ENCODE measurements at places on chromosomes 2 and 18.

DNA sequence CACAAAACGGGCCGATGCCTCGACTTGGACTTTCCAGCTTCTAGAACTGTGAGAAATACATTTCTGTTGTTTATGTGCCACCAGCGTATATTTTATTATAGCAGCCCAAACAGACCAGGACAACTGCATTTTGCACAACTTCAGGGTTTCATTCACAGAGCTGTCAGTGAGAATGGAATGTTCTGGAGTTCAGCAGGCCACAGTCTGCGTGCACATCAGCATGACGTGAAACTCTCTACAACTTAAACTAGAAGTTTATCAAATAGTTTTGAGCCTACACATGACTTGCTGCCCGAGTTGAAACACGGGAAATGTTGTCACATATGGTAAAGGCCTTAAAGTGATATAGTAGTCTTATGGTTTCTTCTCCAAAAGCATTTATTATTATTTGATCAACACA is 3.9 kb upstream of the TRIB2 start:
- no peak for DNase-seq

- DNase-seq: no peak
Observed at GRCh38 chr2:218438596-218438995, 19.7 kb downstream of the VIL1 start.

DNA sequence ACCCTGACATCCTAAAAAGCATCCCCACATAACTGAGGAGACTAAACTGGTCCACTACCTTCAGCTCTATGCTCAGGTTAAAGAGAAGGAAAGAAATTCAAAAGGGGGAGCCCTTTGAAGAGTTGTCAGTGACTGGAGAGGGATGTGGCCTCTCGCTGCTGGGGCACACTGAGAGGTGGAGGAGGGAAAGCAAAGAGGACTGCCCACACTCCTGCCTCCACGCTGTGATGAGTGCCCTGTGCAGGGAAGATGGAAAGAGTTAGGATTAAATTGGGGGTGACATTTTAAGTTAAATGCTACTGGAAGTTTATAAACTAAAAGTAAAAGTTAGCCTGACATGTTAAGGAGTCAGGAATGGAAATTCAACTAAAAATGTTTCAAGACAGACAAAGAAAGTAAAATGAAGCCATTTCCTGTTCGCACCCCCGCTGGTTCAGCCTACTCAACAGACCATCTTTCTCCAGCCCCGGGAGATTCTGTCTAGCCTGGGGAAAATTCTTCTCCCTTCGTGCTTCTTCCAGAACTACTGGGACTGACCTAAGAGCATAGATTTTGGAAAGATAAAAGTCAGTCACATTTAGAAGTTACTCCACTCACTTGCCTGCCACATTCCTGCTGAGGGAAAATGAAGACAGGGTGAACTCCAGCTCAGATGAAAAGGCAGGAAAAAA is 17.8 kb upstream of the INO80C start:
- no peak for DNase-seq

- DNase-seq: no peak
Observed at GRCh38 chr18:46891742-46892214, 25.5 kb downstream of the PIAS2 start.

GRCh38 chr2:241111440-241111805 is 9.3 kb upstream of the MTERF4 start:
- no peak for DNase-seq

DNA sequence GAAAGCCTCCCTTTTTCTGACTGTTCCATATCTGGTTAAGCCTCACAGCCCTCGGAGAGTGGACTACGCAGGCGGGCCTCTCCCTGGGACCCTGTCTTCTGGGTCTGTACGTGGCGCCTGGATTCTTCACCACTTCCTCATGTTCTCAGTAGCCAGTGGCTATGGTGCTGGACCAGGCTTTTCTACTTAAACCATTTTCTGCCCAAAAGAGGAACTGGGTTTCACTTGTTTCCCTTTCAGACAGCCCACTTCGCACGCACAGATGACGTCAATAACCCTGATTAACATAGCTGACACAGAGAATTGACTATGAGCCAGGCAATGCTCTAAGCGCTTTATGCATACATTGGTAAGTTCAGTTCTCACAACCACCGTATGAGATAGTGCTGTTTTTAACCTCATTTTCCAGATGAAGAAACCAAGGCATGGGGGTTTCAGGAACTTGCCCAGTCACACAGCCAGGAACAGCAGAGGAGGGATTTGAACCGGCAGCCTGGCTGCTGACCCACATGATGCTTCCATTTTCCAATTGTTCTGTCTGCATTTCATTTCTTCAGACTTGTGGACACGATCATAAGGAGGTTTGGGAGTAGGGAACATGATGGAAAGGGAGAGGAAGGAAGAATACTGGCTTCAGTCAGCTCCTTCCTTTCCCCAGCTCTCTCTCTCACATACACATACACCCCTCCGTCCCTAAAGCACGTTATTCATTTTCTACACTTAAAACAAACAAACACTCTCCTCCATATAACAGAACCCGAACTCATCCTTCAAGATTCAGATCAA is 41.7 kb downstream of the MYOM1 start:
- DNase-seq: no peak

GRCh38 chr2:172845028-172845630 is 109.5 kb downstream of the RAPGEF4 start:
- no peak for DNase-seq

GRCh38 chr2:71856773-71857525 is 290.7 kb downstream of the CYP26B1 start:
- no peak for DNase-seq

DNA sequence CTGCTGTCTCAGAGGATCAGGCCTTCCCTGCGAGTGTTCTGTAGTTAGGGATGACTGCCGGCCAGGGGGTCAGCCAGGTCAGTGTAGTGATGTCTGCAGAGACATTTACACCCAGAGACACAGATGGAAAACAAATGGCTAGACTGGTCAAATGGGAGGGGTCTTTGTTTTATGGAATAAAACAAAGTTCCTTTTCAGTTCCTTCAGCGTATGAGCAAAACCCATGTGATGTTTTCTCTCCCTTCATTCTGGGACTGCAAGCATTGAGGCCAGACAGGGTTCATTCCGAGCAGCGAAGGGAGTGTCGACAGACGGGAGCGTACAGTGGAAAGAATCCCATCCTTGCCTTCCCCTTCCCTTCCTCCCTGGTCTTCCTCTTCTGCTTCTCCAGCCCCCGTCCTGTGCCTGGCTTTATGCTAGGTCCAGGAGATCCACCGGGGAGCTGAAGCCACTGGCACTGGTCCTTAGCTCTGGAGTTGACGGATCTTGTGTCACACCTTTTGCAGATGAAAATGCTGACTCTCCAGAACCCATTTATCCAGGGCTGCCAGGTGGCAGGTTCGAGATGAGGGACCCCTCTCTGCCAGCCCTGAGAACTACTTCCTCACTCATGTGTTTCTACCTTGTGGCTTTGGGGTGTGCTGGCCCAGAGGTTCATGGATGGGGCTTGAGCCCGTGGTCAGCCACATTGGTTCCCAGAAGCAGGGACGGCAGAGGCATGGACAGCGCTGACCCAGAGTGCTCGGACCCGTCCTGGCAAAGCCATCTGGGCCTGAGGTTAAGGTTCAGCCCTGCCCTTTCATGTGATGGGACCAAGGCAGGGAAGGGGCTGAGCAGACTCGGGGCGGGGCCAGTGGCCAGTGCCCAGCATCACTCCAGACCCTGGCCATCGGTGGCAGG is 24.2 kb downstream of the ITGB1BP1 start:
- no peak for DNase-seq

DNA sequence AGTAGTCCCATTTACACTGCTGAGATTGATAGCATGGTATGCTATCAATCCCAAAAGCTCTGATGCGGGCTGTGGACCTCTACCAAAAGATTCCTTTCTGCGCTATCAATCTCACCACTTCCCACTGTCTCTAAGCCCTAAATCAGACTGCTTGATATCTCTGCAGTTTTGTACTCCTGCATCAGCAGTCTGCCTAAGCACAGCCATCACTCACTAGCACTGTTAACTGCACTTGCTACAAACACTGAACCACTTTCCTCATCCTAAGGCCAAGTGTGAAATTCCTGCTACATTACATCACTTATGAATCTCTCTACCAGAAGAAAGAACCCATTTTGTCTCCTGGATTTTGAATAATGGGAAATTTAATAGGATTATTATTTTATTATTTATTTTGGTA is 237.0 kb downstream of the HNMT start:
- DNase-seq: peak; percentile 29

- DNase-seq: no peak
Observed at GRCh38 chr2:148528356-148529064, 116.0 kb upstream of the EPC2 start.

- DNase-seq: no peak
Observed at GRCh38 chr18:24195296-24196053, 56.6 kb downstream of the CABYR start.

- DNase-seq: no peak
Observed at GRCh38 chr2:29061616-29062015, 12.7 kb downstream of the PCARE start.

DNA sequence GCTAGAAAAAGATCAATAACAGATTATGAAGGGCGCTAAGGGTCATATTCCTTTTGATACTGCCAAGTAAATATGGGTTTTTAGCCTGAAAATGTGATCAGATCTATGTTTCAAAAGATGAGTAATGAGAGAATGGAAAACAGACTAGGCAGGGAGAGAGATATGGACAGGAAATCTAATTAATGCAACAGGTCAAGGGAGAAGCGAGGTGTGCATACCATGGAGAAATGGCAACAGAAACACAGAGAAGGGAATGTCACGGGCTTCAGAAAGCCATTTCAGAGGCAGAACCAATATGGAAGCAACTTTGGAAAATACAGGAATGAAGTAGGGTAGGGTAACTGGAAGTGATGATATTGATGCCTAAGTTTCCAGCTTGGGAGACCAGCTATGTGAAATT is 69.3 kb downstream of the SIGLEC15 start:
- DNase-seq: no peak

- DNase-seq: peak; percentile 59
Observed at GRCh38 chr2:138373993-138374408, 127.6 kb upstream of the SPOPL start.

- peak; percentile 9 for DNase-seq
Observed at GRCh38 chr2:149566652-149567051, 20.9 kb downstream of the MMADHC start.

DNA sequence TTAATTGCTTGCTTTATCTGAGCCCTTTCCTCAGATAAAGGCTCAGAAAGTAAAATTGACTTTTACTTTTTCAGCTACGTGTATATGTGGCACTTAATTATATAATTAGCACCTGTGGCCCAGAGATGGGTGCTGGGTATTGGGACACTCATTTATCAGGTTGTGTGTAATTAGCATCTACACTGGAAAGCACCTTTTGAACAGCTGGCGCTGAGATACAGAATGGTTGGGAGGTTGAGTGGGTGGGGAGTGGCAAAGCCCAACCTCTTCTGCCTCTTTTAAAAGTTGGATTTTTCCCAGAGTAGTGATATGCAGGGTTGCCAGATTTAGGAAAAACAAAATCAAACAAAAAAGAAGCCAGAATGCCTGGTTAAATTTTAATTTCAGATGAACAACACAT is 23.9 kb downstream of the SPTBN1 start:
- DNase-seq: no peak

DNA sequence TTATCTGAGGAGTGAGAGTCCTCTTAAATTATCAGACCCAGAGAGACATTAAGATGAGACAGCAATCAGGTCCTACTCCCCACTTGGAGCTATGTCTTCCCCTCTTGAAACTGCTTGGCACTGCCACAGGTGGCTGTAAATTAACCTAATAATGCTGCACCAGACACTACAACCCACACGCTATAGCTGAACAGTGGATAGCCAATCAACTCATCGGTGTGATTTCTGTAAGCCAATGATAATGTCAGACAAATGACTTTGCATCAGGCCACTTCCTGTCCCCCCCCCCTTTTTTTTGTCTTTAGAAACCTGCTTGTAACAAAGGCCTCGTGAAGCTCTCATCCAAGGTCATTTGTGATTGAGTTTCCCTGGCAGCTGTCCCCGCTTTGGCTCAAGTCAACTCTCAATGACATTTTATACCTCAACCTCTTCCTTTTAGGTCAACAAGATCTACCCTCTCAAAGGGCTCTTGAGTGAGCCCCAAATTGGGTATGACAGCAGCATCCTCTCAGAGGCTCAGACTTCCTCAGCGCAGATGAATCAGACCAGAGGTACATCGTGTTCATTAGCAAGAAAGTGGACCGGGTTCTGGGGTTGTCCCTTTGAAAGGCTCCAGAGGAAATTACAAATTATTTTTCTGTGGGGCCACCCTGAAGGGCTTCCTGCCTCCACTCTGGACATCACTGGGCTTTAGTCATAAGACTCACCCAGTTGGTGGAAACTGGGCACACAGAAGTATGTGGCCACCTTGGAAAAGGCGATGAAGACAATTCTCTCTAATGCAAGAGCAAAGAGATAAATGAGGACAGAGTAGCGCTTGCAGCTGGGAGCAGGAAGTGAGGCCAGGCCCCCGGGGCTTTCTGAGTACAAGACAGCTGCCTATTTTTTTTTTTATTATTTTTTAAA is 73.6 kb downstream of the COPS8 start:
- peak; percentile 91 for DNase-seq

DNA sequence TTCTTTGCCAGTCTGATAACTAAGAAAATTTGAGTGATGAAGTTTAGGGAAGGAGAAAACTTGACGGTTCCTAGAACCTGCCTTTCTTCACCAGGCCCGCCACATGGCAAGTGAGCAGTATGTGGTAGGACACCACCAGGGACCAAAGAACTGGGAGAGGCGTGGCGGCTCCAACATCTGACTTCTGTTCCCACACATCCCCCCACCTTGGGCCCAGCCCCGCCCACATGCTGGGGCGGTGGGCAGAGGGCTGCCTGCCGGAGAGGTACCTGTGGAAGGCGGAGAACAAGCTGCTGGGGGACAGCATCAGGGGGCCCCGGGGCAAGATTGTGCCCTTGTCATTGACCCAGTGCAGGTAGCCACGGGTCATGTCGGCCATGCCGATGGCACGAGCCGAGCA is 75.0 kb downstream of the EMILIN2 start:
- DNase-seq: no peak

DNA sequence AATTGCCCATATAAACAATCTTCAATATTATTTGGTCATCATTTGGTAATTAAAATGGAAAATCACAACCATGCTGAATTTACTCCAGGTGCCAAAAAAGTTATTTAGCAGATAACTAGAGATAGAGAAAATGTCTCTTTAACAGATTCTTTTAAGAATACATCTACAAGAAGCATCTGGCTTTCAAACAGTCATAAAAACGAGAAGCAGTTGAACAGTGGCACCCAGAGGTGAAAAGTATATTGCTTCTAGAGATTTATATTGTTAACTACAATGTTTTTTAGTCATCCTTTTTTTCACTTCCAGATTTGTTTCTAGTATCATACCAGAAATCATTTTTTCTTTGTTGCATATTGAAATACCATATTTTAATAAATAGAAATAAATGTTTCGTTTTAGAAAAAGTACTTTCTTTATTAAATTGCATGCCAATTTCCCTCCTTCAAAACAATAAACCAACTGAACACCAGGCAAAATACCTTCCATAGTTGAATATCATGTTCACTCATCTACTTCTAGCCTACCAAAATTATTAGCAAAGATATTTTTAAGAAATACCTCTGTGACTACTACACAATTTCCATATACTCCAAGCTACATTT is 65.4 kb upstream of the HNRNPA3 start:
- peak; percentile 76 for DNase-seq

DNA sequence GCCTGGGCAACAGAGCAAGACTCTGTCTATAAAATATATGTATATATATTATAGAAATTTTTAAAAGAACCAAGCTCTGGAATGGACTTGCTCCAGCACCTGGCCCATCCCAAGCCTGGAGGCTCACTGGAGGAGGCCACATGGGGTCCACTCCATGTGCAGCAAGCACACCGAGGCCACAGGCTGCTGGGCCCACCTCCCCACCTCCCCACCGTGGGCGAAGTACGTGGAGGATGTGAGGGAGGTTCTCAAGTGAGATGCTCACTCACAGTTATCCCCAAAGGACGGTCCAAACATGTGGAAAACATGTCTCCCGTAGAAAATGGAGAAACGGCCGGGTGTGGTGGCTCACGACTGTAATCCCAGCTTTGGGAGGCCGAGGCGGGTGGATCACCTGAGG is 13.9 kb upstream of the RAB17 start:
- DNase-seq: no peak

Data from fibroblast of mammary gland (primary cell).